AML-193 (cell line): ENCODE measurements at places on chromosomes 3 and 15.
A peak's percentile ranks its signal among the peaks of the same experiment; 100 is the strongest.

DNA sequence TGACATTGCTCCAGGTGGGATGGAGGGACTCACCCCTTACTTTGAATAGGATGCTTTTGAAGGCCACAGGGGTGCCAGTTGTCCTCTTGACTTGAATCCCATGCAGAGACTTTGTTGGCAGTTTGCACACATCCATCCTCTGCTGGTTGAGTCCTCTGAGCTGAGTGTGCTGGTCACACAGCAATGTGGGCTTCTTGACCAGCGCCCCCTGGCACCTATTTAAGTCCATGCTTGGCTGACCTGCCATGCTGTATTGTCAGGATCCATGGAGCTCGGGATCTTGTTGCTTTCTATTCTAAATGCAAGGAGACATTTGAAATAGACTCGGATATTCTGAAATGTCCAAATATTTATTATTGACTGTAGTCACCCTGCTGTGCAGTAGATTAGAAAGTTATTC is 19.8 kb downstream of the RAB7A start:
- no peak for DNase-seq

DNA sequence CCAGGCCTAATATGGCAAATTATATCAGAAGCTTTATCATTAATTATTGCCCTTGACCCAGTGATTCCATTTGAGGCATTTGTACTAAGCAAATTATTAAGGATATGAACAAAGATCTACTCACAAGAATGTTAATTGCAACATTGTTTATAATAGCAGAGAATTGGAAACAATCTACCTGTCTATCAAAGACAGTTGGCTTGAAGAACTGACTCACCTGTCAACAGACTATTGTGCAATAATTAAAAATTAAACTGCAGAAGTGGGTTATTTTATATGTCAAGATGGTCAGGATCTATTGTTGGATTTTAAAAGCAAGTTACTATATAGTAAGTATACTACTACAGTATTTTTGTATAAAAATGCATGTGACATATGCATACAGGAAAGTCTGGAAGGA is 6.7 kb upstream of the FETUB start:
- no peak for DNase-seq

- no peak for DNase-seq
These were observed 303.2 kb downstream of the TIGIT start for GRCh38 chr3:114597012-114597411.

DNA sequence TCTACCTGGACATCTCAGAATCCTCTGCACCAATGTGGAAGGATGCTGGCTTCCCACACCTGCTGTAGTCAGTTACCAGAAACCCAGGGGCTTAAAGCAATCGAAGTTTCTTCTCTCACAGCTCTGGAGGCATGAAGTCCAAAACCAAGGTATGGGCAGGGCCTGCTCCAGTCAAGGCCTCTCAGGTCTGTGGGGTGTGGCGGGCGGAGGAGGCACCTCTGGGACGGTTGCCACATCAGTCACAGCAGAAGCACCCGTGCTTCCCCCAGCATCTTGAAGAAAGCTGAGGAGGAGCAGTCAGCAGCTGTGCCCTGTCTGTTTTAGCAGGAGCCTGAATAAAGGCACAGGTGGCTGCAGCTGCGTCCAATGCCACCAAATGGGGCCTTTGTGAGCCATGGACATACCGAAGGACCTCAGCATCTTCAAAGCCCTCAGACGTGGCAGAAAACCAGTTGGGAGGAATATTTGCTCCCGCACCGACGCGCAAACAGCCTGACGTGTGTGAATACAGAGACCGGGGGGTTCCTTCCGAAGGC is 68.9 kb downstream of the TFRC start:
- no peak for DNase-seq

- no peak for DNase-seq
These were observed 899.2 kb downstream of the ROBO1 start for GRCh38 chr3:78868570-78868969.

DNA sequence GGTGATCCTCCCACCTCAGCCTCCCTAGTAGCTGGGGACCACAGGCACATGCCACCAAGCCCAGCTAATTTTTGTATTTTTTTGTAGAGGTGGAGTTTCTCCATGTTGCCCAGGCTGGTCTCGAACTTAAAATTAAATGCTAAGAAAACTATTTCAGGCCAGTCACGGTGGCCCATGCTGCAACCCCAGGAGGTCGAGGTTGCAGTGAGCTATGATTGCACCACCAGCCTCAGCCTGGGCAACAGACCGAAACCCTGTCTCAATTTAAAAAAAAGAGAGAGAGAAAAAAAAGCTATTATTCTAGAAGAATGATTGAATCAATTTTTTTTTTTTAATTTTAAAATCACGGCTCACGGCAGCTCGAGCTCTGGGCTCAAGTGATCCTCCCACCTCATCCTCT is 4.7 kb downstream of the SLC51A start:
- peak; percentile 67 for DNase-seq
